ENCODE measurements at places on chromosomes 3 and 15. TPM values are rescaled to one million over a fixed set of nuclear protein-coding genes. Genes with fewer than 3 reads are reported as not detected.

SCG5 gene
- 0.60 TPM for total RNA-seq

GP5 gene
- total RNA-seq: 0.22 TPM

CCR8 gene
- not detected for total RNA-seq

SMAD6 gene
- 19.9 TPM for total RNA-seq

STRA6 gene
- not detected for total RNA-seq

SLC35G2 gene
- 23.8 TPM for total RNA-seq

HIGD2B gene
- 0.11 TPM for total RNA-seq

CORO2B gene
- 0.98 TPM for total RNA-seq

PIERCE2 gene
- 0.76 TPM for total RNA-seq

TEX264 gene
- 44.6 TPM for total RNA-seq

MFGE8 gene
- total RNA-seq: 53.8 TPM

GOLGA8Q gene
- total RNA-seq: 0.22 TPM

EBLN2 gene
- total RNA-seq: 3.6 TPM

GP9 gene
- 0.11 TPM for total RNA-seq

CPNE4 gene
- total RNA-seq: not detected

NTRK3 gene
- total RNA-seq: not detected

LARP6 gene
- 11.3 TPM for total RNA-seq

C3orf20 gene
- under 0.01 TPM for total RNA-seq

OR5H15 gene
- total RNA-seq: not detected

TMC3 gene
- total RNA-seq: not detected

IL1RAP gene
- total RNA-seq: 3.0 TPM

IGSF10 gene
- total RNA-seq: not detected

CCK gene
- total RNA-seq: not detected

MAP6D1 gene
- 0.69 TPM for total RNA-seq

MYO5C gene
- 14.3 TPM for total RNA-seq

RTP3 gene
- not detected for total RNA-seq

PRSS50 gene
- not detected for total RNA-seq

SPINT1 gene
- 0.34 TPM for total RNA-seq

CIAO2A gene
- total RNA-seq: 29.2 TPM

TMEM158 gene
- total RNA-seq: 2.0 TPM

KLHL6 gene
- total RNA-seq: 0.26 TPM

SERINC4 gene
- not detected for total RNA-seq
